ENCODE measurements at places on chromosomes 5 and 9.
A peak's percentile ranks its signal among the peaks of the same experiment; 100 is the strongest.

- no peak for DNase-seq
These were observed 19.8 kb downstream of the COL27A1 start for GRCh38 chr9:114174876-114175771.

DNA sequence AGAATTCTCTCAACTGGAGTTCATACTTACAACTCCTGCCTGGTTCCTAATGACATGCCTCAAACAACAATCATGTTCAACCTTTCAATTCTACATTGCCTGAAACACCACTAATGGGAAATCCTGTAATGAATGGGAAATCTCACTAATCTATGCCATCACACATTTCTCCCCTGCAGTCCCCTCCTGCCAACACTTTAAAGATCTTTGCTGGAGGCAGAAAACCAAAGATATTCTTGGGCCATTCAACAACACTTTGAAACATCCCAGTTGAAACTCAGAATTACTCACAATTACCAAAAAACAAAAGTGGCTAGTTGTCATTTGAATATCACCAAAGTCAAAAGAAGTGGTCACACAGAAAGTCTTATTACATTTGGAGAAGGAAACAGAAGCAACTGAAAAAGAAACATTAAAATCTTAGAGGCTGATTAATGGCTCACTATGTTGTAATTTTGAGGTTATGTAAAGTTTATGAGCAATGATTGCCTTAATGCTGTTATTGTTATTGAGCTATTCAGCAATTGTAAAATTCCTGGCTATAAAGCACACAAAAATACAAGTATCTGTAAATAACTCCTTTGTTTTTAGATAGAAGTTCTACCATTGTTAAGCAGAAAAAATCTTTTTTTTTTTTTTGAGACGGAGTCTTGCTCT is 313.4 kb upstream of the SLC30A5 start:
- no peak for DNase-seq

GRCh38 chr5:124408738-124409453 is 337.5 kb downstream of the ZNF608 start:
- DNase-seq: no peak

GRCh38 chr5:8660133-8660893 is 791.4 kb downstream of the MTRR start:
- no peak for DNase-seq

- DNase-seq: no peak
These were observed 30.2 kb upstream of the CDKN2B start for GRCh38 chr9:22039258-22039657.

- no peak for DNase-seq
These were observed 24.6 kb upstream of the APBA1 start for GRCh38 chr9:69696802-69697201.

DNA sequence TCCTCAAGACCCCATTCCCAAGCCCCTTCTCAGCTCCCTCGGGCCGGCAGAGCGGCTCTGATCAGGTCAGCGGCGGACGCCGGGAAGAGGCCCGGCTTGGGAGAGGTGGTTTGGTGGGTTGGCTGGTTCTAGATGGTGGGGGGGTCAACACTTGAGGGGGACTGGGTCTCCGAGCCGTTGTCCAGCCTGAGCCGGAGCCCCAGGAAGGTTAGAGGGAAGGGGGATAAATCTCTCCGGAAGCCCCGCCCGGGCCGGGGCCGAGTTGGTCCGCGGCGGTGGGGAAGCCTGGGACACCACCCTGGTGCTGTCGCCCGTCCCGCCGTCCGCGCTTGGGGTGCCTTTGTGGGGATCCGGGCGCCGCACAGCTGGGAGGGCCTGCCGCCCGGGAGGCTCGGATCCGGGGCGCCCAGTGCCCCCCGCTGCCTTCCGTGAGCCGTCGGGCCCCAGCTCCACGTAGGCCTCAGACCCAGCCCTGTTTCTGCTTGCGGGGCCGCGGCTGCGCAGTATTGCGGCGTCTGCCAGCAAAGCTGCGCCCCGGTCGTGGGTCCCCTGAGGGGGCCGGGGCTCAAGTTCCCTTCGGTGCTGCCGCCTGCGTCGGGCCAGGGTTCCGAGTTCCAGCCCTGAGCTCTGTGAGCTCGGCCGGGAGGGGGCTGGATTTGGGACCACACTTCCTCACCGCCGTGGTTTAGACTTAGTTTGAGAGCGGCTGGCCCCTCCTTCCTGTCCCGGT is 542 bp upstream of the TRIM52 start:
- peak; percentile 54 for DNase-seq

DNA sequence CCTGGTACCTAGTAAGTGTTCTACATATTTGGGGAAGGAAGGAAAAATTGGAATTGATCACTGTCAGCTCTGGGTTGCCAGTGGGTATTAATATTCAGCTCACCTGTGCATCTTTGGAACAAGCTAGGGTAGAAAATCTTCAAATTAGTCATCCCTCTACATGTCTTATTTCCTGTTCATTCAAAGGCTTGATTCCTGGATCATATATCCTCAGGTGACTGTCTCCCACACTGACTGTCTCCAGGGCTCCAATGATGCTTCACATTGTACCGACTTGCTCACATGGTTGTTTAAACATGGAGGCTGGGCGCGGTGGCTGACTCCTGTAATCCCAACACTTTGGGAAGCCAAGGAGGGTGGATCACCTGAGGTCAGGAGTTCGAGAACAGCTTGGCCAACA is 11.6 kb upstream of the SUSD1 start:
- DNase-seq: no peak

- no peak for DNase-seq
These were observed 68.3 kb downstream of the ADAMTS2 start for GRCh38 chr5:179276838-179277395.

- DNase-seq: peak; percentile 51
These were observed 64.2 kb downstream of the KLF4 start for GRCh38 chr9:107425101-107426025.

DNA sequence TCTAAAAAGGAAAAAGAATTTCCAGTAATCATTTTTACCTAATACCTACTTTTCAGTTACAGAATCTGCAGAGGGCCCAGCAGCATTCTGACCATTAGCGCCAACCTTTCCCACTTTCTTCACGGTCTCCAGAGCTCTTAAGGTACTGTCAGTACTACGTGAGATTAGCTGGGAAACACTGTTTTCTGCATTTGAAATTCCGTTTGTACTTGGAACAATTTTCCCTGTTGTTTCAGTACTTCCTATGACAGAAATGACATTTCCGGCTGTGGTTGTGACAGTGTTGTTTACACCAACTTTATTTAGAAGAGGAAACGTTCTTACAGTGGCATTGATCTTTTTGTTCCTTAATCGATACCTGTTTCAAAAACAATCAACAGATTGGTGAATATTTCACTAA is 36.9 kb upstream of the PDCL start:
- no peak for DNase-seq

- peak; percentile 58 for DNase-seq
These were observed 4.9 kb upstream of the ROR2 start for GRCh38 chr9:91954841-91955471.

GRCh38 chr5:141392429-141393198 is at the start of gene PCDHGA8:
TSS of gene PCDHGA8 (plus strand) at chr5:141392633. CDS start at chr5:141392814, 181 bp downstream.
- no peak for DNase-seq

DNA sequence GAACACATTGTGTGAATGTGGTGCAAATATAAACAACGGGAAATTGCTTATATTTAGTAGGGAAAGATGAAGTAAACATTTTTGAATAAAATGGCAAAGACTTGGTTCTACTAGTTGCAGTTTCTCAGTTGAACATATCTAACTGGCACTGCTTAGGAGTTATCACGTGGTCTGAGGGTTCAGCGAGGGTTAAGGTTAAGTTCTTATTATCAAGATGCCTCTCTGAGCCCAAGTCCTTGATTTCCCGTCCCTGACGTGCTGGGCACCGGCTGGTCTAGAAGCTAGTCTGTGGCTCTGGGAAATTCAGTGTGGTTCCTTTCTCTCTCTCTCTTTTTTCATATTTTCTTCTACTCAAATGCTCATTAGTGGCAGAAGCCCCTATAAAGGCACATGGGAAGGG is 81.6 kb upstream of the PITX1 start:
- DNase-seq: no peak

- no peak for DNase-seq
These were observed 88.2 kb upstream of the ANKRD55 start for GRCh38 chr5:56321236-56321881.

GRCh38 chr5:33309536-33310345 is 131.0 kb upstream of the TARS1 start:
- no peak for DNase-seq

DNA sequence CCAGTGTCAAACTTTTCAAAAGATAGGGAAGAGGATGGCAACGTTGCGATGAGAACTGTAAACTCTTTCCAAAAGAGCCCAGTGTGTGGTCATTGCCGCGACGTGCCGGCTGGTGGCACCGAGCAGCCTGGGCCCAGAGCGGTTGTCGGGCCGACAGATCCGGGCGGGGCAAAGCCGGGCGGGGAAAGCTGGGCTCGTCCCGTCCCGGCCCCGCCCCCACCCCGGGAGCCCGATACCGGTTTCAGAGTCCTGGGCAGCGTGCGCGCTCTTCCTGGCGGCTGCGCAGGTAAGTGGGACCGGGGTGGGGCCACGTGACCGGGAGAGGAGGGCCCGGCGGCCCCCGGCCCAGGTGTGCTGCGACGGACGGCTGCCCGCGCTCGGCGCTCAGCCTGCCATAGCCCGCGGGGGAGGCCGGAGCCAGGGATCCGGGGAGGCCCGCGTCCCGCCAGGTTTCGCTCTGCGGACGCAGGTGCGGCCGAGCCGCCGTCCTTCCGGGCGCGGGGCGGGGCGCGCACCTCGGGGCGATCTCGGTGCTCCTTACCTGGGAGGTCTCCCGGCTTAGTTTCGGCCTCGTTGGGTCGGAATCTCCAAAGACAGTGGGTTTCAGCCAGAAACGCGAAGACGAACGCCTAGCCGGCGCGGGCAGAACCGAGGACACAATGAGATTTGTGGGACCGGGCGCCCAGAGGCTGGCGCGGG is at the start of gene MARVELD2:
Gene MARVELD2 (plus strand): TSS at position 232 of the 699 bp plus-strand sequence. CDS start 4,270 bp downstream, outside the sequence.
- peak; percentile 76 for DNase-seq

DNA sequence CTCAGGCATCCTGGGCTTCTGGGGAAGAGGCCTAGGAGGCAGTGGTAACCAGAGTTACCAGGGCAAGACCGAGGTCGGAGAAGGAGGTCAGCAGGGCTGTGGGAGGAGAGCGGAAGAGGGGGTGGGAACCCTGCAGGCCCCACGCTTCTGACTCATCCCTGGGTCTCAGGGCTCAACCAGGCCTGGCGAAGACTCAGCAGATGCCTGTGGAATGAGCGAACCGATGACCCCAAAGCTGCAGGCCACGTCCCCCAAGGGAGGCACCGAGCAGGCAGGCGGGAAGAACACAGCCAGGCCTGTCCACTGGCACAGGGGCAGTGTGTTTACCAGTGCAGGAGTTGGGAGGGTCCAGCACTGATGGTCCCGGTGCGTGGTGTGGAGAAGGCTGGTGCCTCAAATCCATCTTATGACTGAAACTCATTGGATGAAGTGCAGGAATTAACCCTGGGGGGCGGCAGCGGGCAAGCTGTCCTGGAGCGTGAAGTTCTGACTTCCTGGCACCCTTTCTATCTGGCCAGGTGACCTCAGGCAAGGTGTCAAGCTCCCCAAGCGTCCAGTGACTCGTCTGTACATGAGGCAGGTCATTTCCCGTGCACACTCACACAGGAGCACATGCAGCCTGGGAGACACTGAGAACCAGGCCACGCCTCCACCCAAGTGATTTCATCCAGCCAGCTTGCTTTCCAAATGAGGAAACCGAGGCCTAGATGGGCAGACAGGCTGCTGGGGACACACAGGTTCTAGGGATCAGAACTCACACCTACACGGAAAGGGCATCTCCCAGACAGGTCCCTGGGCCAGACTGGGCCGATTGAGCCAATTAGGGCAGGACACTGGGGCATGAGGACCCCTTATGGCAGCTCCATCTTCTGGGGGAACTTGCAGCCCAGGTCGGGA is 69.1 kb downstream of the ADAMTS2 start:
- DNase-seq: no peak

All from NCI-H460 (cell line).